ENCODE measurements at places on chromosomes 5 and 9.

GRCh38 chr5:140246378-140247122 lies 56.4 kb downstream of the PFDN1 start:
- DNase-seq: no peak

DNA sequence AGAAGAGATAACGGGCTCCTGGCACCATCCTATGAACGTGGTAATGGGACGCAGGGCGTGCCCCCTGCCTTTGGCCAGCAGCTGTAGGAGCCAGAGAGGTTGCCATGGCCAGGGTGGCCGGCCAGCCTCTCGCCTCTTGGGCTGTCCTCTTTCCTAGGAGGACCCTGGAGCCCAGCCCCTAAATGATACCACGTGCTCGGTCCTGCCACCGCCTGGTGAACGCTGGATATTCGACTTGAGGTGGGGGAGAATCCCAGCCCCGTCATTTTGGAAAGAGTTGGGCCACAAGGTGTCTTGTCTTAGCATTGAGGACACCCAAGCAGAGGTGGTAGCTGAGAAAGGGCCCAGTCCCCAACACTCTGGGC lies 391 bp upstream of the NRG2 start:
- no peak for DNase-seq

DNA sequence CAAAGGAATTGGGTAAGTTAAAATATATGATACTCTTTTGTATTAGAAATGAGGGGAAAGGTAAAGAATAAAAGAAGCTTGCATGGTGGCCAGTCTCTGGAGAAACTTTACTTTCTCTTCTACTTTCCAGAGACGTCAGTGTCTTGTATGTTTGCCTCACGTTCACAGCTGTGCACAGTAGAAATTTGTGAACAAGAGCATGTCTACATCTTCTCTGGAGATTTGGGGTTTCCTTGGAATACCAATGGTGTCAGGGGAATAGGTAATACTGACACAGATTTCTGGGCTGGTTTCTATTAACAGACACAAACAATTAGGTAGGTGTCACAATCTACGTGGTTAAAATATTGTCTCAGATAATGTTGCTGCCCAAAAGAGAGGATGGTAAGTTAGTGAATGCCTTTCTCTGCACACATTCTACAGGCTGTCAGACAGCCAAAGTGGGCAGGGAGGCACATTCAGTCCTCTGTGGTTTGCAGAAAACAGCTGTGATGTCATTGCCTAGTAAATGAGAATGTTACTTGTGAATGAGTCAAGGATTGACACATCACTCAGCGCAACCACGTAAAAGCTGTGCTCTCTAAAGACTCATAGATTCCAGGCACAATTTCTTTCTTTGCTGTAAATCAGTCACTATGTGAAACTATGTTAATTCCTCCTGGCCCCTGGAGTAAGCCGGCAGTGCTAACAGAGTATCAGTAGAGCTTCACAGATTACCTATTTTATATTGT lies 397.1 kb downstream of the MAN2A1 start:
- DNase-seq: no peak

GRCh38 chr5:177404641-177405179 lies 4.2 kb upstream of the PFN3 start:
- DNase-seq: no peak

DNA sequence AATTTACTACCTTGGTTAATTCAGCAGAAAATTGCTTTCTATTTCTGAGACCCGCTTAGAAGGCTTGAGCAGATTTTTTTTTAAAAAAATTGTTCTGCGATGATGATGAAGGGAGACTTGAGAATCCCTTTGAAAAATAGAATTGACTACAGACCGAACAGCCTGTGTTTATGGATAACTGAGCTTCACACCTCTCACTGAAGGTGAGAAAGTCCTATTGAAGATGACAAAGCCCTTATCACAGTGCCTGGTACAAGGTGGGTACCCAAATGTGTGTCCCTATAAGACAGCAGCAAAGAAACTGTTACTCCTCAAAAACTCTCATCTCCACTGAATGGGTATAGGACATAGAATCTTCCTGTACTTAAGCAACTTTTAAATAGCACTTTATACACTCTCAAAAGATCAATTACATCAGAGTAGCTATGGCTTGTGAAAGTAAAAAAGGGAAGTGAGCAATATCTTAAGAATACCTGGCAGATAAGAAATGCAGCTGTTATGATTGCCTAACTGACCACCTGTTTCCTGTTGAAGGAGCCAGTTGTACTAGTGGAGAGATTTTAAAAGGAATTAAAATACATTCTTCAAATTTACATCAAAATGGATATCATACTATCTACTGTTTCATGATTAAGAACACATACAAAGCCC lies 419.7 kb downstream of the CHSY3 start:
- DNase-seq: no peak

DNA sequence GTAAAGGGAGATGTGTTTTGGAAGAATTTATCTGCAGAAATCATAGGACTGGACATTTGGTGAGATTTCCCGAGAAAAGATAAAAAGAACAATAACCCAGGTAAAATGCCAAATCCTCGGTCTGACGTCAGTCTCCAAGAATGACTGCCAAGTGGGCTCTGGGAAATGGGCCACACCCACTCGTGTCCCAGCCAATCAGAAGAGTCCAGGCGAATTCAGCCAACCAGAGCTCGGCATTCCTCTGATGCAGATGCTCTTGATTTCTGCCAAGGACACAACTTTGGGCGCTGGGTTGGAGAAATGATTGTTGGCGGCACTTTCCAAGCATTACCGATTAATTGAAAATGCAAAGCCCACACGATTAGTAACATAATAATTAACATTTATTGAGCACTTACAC lies 73.3 kb downstream of the FGF18 start:
- DNase-seq: no peak

GRCh38 chr5:124262470-124262869 lies 484.0 kb downstream of the ZNF608 start:
- DNase-seq: no peak

DNA sequence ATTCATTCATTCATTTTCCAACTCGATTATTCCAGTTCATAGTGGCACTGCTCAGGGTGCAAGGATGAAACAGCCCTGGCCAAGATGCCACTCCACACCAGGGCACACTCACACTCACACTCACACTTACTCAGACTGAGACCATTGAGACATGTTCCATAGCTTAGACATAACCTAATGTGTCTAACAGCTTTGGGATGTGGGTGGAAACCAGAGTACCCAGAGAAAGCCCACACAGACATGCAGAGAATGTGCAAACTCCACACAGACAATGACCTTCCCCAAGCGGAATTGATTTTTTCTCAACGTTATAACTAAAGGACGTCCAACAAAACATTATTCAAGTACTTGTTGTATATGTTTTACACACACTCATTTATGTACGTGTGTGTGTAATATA lies 1363.5 kb downstream of the EFNA5 start:
- DNase-seq: no peak

DNA sequence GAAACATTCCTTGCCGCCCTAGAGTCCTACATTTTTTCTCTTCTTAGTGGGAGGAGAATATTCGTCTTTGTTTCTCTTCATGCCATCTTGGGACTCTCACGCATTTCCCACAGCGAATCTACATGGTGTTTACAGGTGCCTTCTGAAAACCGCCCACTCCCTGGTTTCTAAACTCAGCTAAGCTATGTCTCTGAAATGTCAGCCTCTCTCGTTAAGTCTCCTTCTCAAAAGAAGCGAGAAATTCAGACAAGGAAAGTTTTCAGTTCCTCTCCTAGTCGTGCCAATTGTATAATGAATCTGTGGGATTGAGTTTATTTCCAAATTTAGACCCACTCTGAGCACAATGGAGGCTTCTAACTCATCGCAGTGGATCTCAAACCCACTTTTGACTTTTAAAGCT lies 186.8 kb upstream of the NFIB start:
- no peak for DNase-seq

- DNase-seq: no peak
Measured at GRCh38 chr9:16405421-16405820, 465.0 kb downstream of the BNC2 start.

- DNase-seq: no peak
Measured at GRCh38 chr9:86405926-86406325, 51.7 kb upstream of the TUT7 start.

DNA sequence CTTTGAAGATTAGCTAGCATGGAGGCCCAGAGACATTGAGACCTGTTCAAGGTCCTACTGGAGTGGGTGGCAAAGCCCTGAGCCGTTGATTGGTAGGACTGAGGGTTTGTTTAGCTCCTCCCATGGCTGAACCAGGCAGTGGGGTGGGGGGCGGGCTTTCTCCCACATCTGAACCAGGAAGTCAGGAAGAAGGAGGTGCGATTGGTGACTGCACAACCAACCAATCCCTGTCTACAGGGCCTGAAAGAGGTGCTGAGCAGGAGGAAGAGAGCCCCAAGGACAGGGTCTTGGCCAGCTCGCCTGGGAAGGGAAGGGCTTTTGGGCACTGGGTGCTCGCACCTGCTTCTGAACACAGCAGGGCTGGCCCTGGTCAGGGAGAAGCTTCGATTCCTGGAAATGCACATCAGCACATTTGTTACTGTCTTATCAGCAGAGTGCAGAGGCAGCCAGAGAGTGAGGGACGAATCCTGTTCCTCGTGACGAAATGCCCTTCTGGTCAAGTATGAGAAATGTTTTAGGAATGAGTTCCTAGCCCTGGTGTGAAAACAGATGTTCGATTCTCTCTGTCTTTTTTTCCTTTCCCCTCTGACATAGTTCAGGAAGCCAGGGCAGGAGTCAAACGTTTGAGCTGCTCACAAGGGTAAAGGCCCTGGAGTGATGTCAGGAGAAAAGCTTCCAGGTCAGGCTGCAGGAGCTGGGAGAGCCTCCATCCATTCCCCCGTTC lies 294.8 kb upstream of the KLF4 start:
- DNase-seq: no peak

DNA sequence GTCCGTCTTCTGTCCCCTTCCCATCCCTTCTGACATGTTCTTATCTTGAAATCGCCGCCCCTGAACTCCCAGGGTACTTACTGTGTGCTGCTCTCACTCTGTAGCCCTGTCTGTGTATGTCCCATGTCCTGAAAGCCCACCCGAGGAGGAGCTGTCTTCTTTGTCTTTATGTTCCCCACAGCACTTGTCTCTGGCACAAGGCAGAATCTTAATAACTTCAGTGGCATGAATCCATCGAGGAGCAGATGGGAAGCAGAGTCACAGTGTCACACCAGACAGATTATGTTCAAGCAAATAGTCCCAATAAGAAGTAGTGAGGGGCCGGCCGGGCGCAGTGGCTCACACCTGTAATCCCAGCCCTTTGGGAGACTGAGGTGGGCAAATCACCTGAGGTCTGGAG lies 29.7 kb upstream of the LTC4S start:
- DNase-seq: no peak

DNA sequence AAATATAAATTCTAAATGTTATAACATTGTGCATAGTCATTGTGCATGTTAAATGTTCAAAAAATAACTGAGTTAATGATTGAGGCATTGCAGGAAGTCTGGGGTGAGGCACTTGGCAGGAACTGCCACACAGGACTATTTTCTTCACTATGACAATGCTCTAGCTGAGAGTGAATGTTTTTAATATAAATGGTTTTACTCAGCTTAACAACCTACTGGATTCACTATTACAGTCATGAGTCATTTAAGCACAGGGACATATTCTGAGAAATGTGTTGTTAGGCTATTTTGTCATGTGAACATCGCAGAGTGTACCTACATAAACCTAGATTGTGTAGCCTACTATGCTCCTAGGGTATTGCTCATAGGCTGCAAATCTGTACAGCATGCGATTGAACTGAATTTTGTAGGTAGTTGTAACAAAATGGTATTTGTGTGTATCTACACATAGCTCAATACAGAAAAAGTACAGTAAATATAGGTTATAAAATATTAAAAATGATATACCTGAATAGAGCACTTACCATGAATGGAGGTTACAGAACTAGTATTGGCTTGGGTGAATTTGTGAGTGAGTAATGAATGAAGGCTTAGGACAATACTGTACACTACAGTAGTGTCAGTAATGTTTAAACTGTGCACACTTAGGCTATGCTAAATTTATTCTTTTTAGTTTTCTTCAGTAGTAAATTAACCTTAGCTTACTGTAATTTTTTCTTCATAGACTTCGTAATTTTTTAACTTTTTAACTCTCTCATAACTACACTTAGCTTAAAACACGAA lies 346.1 kb upstream of the PTGER4 start:
- DNase-seq: no peak

GRCh38 chr9:135971111-135971766 lies 10.1 kb upstream of the UBAC1 start:
- DNase-seq: no peak

- no peak for DNase-seq
Measured at GRCh38 chr5:112253478-112254250, 165.4 kb downstream of the EPB41L4A start.

- DNase-seq: no peak
Measured at GRCh38 chr5:79456400-79456799, 57.5 kb downstream of the HOMER1 start.

DNA sequence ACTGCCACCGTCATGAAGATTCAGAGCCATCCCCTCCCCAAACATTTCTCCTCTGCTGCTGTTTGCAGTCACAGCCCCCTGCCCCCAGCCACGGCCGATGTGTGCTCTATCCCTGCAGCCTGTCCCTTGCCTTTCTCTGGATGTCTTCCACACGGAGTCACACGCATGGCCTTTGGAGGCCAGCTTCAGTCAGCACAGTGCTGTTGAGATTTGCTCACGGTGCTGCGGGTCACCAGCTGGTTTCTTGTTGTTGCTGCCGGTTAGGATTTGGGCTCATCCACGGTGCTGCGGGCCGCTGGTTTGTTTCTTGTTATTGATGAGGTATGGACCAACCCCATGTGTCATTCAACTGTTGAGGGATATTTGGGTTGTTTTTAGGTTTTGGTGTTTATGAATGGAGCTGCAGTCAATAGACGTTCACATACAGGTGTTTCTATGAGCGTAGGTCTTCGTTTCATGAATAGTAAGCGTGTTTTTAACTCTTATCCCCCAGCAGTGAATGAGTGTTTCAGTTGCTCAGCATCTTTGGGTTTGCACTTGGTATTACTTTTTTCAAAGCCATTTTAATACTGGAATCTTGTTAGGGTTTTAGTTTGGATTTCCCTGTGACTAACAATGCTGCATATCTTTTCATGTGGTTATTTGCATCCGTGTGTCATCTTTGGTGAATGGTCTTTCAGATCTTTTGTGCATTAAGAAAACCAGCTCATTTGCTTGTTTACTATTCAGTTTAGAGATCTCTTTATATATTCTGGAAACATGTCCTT lies 57.6 kb downstream of the AHRR start:
- no peak for DNase-seq

GRCh38 chr5:56917534-56917933 lies 8.1 kb downstream of the SETD9 start:
- DNase-seq: no peak

- DNase-seq: no peak
Measured at GRCh38 chr9:92968081-92968480, 20.8 kb downstream of the FGD3 start.

GRCh38 chr9:696332-697323 lies 144.9 kb upstream of the DMRT1 start:
- DNase-seq: no peak

- no peak for DNase-seq
Measured at GRCh38 chr9:7983490-7983889, 183.9 kb upstream of the DMAC1 start.

- DNase-seq: no peak
Measured at GRCh38 chr9:86057491-86057890, 41.9 kb downstream of the GOLM1 start.

GRCh38 chr5:41896230-41896629 lies 7.9 kb upstream of the RIMOC1 start:
- no peak for DNase-seq

- DNase-seq: no peak
Measured at GRCh38 chr5:9589049-9589835, 40.9 kb downstream of the TAS2R1 start.

- DNase-seq: no peak
Measured at GRCh38 chr5:134446938-134447337, 35.3 kb upstream of the CDKN2AIPNL start.

GRCh38 chr9:100104314-100104713 lies 5.3 kb downstream of the INVS start:
- DNase-seq: no peak
